ENCODE measurements at places on chromosomes 6 and 20. TPM values are rescaled to one million over a fixed set of nuclear protein-coding genes. Genes with fewer than 3 reads are reported as not detected.
A peak's percentile ranks its signal among the peaks of the same experiment; 100 is the strongest.

DNA sequence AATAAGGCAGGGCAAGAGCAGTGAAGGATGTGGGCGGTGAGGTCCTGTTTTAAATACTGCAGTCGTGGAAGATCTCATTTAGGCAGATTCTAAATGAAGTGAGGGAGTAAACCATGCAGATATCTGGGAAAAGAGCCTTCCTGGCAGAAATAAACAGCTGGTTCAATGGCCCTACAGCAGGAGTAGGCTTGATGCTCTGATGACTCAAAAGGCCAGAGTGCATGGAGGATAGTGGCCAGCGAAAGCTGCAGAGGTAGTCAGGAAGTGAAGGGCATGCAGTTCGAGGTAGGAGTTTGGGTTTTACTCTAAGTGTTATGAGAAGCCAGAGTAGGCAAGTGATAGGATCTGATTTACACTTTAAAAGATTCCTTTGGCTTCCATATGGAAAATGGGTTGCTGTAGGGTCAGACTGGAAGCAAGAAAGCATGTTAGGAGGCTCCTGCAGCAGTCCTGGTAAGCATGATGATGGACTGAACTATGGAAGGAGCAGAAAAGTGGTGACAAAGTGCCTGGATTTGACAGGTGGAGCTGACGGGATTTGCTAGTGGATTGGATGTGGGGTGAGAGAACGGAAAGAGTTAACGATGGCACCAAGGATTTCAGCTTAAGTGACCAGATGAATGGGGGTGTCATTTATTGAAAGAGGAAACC, 150.0 kb downstream of the GJA10 start:
- DNase-seq: no peak

DNA sequence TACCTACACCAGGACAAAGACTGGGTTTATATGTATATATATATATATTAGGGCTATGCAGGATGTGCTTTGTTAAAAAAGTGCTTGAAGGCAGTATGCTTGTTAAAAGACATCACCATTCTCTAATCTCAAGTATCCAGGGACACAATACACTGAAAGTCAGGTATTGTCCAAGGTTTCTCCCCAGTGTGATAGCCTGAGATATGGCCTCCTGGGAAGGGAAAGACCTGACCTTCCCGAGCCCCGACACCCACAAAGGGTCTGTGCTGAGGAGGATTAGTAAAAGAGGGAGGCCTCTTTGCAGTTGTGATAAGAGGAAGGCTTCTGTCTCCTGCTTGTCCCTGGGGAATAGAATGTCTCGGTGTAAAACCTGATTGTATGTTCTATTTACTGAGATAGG, 156.9 kb downstream of the GPX5 start:
- DNase-seq: no peak

CDSN gene
- total RNA-seq: not detected

DNA sequence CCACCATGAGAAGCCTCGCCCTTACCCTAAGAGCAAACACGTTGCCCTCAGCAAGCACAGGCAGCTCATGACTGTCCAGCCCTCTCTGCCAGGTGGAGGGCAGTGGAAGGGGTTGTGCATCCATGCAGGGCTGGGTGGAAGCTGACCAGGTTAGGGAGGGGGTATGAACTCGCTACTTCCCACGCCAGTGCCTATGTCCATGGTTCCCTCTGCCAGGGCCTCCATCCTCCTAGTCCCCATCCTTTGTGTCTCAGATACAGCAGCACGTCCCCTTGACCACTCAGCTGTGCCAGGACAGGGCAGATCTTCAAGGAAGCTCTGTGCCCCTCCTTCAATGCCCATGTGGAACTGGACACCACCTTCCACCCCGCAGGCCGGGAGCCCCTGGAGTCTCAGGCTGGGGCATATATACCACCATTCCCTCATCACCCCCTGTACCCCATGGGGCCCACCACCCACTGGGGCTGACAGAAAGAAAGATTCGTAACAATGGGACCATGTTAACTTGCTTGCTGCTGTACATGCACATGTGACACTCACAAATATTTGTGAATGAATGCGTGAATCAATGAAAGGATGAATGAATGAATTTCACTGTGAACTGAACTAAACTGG, 90.7 kb downstream of the ANKRD60 start:
- no peak for DNase-seq

- no peak for DNase-seq
These were observed 90.1 kb downstream of the SPTLC3 start for GRCh38 chr20:13098720-13099355.

TRIM10 gene
- not detected for total RNA-seq

KIAA1755 gene
- total RNA-seq: 7.9 TPM

GRCh38 chr20:41382791-41383305, 16.2 kb upstream of the EMILIN3 start:
- DNase-seq: no peak

L3MBTL3 gene
- total RNA-seq: 3.9 TPM

SLC22A16 gene
- 0.32 TPM for total RNA-seq

- no peak for DNase-seq
These were observed 6.0 kb downstream of the LHFPL5 start for GRCh38 chr6:35810971-35811698.

- DNase-seq: no peak
These were observed 142.9 kb downstream of the ADGRB3 start for GRCh38 chr6:68777956-68778355.

- DNase-seq: no peak
These were observed 36.9 kb downstream of the UNC5CL start for GRCh38 chr6:41002168-41002567.

DNA sequence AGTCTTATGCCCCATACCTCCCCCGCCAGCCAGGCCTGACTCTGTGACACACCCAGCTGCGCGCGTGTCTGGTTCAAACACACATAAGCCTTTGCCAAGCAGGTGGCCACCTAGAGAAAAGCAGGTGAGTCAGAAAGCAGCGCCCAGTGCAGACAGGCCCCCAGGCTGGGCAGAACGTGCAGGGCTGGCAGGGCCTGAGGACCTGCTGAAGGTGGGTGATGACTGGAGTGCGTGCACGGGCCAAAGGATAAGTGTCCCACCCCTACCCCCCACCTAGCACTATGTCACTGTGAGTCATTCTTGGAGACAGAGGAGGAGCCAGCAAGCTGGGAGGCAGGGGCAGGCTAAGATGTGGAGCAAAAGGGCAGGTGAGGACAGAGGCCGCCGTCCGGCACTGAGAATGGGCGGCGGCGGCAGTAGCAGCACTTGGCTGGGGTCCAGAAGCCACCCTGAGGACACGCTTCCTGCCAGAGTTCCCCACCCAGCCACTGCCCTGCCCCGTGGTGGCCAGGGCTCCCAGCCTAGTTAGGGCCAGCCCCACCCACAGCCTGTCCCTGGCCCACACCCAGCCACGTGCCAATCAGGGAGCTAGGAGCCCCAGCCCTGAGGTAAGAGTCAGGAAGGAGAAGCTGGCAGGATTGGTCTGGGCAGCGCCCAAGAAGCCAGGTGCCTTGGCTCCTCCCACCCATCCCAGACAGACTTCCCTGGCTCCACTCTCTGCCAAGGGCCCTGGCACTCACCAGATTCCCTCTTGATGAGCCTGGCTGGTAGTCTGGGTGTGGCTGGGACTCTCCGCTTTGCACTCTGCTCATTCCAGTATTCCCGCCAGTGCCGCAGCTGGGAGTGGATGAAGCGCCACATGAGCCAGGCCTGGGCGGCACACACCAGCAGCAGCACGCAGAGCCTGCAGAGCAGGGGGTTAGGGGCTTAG, 72.7 kb downstream of the TRAM2 start:
- peak; percentile 92 for DNase-seq

DNA sequence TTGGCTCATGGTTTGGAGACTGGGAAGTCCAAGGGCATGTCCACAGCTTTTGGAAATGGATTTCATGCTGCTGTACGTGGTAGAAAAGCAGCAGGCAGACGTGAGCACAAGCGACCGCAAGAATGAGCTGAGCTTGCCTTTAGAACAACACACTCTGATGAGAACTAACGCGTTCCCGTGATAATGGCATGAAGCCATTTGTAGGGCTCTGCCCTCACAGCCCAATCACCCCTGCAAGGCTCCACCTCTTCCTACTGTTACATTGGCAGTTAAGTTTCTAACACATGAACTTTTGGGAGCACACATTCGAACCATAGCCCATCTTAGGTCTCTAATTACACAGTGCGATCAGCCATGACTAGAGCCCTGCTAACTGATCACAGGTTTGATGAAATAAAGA, 107.5 kb upstream of the TMEM170B start:
- DNase-seq: no peak

DNA sequence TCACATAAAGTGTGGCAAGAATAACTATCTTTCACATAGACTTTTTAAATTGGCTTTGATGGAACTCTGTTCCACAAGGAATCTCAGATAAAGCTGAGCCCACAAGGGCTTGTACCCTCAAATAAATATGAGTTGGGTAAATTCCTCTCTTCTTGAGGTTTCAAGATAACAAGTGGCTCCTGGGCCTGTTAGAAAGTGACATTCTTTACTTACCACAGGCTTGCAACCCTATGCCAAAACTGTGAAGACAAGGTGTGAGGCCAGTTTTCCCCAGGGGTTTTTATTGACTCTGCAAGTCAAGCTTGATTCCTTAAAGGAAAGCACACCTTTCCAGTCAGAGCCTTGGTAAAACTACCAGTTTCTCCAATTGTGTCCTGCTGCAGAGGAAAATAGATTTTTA, 664.8 kb upstream of the GJE1 start:
- DNase-seq: no peak

GRCh38 chr20:13277663-13278295, 56.7 kb downstream of the ISM1 start:
- no peak for DNase-seq

DNA sequence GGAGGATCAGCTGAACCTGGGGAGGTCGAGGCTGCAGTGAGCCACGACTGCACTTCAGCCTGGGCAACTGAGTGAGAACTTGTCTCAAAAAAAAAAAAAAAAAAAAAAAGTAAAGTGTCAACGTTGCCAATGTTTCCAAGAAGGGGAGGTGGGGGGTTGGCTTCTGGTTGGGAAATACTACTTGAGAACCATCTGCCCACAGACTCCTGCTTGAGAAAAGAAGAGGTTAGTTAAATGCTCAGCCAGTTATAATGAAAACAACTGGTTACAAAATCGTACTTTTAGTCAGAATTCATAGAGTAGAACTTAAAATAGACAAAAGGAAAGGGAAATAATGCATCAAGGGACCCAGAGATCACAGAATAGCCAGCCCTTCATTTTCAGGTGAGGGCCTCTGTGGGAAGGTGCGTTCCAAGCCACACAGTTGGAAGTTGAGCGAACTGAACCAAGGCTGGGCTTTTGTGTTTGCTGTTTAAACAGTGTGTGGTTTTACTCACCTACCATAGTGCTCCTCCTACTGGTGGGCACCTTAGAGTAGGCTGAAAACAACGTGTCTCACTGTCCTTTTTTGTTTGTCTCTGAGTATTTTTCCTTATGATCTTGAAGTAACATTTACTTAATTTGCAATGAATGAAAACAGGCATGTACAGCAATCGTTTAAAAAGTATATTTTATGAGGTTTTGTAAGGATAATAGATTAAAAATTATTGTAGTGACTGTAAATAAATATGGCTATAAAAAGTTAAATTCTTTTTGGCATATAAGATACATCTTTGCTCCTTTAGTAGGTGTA, 200.7 kb downstream of the BCAS1 start:
- DNase-seq: no peak

DNA sequence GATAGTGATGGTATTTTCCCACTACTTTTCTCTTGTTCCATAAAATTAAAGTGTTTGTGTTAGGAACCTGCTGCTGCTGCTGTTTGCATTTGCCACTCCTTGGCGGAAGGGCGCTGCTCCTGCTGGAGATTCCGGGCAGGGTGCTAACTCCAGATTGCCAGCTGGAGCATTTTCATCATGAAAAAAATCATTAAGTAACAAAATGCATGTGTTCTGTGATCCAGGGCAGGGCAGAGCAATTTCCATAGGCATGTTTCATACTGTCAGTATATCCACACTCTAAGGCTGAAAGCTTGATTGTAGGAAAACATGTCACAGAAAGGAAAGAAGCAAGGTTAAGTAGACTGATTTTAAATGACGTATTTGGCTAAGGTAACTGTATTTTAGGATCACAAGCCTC, 24.0 kb downstream of the PBOV1 start:
- DNase-seq: no peak

- DNase-seq: no peak
These were observed 290.3 kb downstream of the ZNF217 start for GRCh38 chr20:53303413-53303760.

SLPI gene
- total RNA-seq: 5.7 TPM

DNA sequence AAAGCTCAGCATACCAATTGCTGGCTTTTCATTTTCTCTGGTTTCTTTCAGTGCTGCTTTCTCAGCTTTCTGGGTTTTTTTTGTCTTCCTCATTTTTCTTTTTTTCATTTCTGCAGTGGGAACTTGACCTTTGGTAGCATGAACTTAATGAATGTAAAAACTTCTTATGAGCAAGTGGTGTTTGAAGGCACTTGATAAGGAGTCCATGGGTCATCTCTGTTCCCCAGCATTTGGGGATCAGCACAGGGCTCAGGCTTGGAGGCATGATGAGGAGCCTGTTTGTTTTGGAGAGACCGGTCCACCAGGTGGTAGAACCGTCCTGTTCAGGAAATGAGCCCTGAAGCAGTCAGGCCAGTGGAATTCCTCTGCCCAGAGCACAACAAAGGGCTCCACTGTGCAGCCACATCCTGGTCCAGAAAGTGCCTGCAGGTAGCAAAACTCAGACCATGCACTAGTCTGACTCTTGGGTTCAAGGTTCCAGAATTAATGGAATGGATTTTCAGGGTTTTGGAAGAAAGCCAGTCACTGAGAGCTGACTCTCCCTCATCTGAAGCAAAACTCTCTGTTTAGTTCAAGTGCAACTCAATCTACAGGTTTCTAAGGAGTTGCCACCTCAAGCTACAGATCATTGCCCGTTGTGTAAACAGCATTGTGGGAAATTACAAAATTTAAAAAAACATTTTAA, 52.3 kb upstream of the ADGRF1 start:
- no peak for DNase-seq

GRCh38 chr6:135722190-135722589, 129.3 kb upstream of the PDE7B start:
- DNase-seq: no peak

DNA sequence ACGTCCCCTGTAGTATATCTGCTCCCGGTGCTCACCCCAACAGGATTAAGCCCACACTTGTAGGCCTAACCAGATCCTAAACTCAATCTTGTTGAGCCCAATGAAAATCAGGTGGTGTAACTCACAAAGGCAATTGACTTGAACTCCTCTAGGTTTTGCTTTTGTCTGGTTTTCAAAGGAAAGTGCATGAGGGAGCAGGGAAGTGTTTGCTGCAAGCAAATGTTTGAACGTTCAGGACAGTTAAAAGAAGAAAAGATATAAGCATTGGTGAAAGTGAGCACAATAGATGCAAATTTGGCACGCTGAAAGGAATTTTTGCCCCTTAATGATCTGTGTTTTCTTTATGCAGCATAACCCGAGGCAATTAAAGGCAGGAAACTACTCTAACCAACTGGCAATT, 212.6 kb downstream of the PLCB1 start:
- no peak for DNase-seq

- DNase-seq: no peak
These were observed 21.9 kb downstream of the SAMD5 start for GRCh38 chr6:147530132-147531060.

LGSN gene
- not detected for total RNA-seq

DNA sequence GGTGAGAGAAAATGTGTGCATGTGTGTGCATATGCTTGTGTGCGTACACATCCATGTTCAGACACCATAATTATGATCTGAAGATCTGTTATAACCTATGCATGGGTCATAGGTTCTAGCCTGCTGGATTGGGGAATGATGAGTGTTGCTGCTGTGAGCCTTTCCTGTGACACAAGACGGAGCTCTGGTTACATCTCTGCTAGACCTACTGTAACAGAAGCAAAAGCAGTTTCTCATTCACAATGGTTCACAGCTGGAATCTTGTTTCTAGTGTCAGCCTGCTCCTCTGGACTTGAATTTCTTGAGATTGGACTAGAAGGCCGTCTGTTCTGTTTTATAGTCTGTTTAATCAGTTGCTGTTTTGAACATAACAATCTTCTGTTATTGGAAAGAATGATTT, 40.1 kb downstream of the DEFB114 start:
- no peak for DNase-seq
